ENCODE measurements at places on chromosomes 2 and 18.

DNA sequence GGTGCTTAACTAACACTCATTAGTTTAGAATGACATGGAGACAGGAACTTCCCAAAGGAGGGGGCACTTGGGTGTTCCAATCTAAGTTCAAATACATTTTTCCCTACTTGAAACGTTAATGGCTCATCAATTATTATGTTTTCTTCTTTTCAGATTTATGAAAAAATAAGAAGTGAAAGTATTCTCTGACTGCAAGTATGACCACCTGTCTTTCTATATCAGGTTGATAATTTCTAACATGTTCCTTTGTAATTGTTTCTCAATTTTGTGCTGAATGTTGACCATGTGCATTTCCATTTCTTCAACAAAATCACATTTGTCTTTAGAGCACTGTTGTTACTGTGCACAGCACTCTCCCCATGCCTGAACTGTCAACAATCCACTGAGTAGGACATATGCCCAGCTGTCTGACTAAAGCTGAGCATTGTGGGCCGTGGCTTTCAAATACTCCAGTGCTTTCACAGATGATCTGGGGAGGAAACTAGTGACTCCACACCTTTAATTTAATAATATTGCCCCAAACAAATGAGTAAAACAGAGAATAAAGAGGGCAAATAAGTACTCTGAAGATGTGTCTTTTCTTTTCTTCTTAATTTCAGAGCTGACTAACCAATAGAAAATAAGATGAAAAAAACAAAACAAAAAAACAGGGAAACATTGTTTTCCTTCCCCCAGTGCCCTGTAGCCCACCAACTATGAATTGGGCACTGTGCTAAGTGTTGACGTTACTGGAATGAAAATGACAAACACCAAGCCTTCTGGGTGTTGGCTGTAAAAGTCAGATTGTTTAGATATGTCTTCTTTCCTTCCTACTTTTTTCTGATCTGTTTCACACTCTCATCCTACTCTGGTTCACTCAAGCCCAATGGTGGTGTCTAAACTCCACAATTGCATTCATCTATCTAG lies 16.0 kb downstream of the LANCL1 start:
- no peak for DNase-seq

- DNase-seq: no peak
Measured at GRCh38 chr18:28002841-28003240, 174.1 kb downstream of the CDH2 start.

DNA sequence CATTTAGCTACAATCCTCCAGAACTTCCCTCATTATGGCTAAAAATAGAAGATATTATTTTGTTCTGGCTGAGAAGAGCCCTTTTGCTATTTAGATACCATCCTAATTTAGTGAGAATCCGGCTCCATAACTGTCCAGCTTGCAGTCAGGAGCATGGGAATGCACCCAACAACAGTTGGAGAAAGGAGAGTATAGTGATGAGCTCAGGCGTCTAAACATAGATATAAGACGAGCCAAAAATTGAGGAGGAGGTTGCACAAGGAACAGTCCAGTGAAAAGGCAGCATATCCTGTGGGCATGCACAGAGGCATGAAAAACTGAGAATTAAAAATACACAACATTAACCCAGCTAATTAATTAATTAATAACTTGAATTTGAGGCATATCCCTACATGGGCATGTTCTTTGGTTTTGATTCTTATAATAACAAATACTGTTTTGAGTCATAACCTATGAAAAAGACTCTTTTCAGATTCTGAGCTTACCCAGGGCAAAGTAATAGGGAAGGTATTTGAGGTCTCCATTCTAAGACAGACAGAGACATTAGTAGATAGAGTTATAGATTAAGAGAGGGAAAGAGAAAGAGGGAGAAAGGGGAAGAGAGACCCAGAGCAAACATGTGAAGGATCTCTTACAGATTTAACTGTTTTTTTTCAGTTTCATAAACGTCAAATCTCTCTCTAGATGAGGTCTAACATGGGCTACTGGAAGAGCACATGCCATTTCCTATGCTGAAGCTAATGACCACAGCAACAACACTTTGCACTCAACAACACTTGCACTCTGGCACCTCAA lies 311.2 kb downstream of the OSR1 start:
- DNase-seq: no peak

DNA sequence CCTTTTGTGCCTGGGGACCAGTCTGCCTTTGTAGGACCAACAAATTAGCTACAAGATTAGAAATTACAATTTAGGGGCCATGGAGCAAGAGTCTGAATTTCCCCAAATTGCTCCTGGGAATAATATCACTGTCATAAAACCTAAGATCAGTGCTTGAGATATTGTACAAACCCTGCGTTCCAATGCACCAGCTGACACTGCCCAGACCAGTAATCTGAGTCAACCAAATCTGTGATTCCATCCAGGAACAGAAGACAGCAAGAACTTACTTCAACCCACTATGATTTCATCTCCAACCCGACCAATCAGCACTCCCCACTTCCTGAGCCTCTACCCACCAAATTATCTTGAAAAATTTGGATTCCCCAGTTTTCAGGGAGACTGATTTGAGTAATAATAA lies 1305.0 kb upstream of the NRXN1 start:
- DNase-seq: no peak

DNA sequence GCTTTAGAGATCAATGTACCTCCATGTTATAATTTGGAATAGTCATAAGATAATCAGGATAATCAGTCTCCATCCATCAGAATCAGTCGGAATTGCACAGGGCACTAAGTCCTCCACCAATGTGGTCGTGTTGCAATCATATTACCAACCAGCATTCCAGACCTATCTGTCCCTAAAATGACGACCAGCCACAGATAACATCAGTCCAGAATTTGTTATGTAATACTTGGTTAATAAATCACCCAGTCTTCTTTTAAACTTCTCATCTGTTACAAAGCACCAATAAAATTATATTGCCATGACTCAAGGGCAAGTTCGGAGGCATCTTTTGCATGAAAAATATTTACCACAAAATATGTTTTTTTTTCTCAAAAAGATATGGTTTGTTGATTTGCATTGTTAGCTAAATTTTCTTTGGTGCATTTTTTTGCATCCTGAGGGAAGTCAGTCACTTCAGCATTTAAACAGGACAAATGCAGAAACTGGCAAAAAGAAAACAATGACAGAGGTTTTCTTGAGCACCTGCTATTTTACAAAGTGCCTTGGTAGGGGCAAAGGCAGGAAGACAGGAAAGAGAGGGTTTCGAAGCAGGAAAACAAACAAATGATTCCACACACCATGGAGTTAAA lies 29.3 kb downstream of the PIEZO2 start:
- DNase-seq: no peak

GRCh38 chr2:33706410-33706809 lies 107.3 kb upstream of the FAM98A start:
- DNase-seq: no peak

DNA sequence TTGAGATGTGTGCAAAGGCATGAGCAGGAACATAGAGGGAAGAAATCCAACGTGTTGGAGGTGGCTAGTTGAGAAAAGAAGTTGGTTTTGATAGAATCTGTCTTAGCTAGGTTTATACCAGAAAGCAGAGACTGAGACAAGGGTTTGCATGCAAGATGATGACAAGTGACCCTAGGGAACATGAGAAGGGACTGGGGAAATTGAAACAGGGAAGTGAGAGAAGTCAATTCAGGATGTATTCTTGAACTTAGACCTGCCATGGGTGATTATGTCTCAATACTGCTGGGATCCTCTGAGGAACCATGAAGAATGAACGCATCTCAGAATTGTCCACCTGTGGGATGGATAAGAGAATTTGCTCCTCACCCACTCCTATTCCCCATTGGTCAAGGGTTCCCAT lies 20.5 kb downstream of the IL36A start:
- DNase-seq: no peak

- no peak for DNase-seq
Measured at GRCh38 chr2:33452545-33452944, 23.9 kb upstream of the RASGRP3 start.

- DNase-seq: no peak
Measured at GRCh38 chr18:49499046-49499637, 12.1 kb upstream of the C18orf32 start.

DNA sequence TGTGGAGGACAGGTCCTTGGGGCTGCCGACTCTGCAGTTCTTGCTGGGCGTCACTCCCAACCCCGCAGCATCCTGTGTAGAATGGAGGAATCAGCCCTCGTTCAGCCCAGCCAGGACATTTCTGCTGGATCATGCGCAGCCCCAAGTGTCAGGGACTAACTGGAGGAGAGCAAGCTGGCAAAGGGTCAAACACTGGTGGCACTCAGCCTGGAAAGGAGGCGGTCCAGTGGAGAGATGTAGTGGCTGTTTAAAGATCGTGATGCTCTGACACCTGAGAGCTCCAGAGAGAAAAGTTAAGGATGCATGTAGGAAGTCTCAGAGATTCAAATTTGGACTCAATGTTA lies 63.6 kb upstream of the SH3RF3 start:
- no peak for DNase-seq

DNA sequence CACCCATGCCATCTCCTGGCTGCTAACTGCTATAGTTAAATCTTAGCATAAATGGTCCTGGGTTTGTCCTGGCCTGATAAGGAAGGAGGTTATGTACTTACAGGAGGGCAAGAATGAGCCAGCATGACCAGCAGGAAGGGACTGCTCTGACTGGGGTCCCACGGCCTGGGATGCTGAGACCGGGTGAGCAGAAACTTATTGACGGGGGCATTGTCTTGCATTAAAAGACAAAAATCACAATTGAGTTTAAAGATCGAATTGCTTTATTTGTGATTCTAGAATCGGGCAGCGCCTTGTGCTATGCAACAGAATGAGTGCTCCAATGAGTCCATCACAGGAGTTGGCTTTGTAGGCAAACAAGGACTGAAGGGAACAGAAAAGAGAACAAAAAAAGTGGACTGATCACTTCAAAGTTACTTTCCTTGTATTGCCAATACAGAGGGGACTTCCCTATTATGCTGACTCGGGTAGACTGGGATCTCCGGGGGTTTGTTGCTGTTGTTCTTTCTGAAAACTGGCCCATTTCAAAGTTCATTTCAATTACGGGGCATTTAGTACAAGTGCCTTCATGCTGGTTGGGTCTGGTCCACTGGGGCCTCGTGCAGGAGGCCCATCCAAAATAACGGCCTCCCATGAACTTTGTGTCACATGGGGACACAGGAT lies 87.1 kb upstream of the SLC66A3 start:
- DNase-seq: no peak

GRCh38 chr2:223052548-223053483 lies 826 bp downstream of the KCNE4 start:
- no peak for DNase-seq

DNA sequence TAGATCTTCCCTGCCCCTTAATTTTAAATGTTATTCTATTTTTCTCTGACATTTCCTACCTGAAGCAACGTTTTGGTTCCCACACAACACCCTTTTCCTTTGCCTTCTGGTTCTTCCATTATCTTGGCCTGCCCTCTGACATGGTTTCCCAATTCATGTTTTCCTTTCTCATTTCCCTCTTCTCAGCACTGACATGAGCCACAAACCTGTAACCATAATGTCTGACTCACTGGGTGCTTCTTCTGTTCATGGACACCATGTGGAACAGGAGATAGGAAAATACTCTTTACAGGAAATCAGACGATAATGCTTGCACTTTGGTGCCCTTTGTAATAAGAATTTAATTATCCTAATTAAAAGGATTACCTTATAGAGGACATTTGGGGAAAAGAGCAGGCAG lies 142.0 kb downstream of the ZEB2 start:
- DNase-seq: no peak

DNA sequence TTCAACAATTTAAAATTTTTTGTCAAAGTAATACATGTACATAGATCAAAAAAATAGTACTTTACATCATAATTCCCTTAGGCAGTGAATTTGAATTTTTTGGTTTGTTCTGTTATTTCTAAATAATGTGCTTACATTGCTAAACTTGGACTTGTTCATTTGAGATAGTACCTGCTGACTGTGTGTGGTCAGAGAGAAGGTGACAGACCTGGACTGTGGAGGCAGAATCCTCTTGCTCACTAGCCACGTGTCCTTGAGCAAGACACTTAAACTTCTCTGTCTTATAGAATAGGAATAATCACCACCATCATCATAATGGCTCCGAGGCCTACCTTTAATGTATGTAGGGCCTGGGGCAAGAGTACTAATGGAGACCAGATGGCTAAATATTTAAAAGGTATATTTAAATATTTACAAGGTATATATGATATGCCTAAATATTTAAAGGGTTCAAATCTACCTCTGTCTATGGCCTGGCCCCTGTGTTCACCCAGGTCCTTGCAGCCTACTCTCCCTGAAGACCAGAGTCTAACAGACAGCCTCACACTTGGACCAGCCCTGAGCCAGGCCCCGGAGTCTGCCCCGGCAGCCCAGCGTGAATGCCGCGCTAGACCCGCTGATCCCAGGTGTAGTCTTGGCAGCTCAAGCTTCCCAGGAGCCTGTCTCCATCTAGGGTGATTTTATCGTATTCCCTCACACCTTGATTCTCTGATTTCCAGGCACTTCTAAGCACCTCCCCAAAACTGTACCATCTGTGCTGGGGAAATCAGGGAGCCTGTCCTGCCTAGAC lies 33.5 kb downstream of the ZNF532 start:
- DNase-seq: no peak

DNA sequence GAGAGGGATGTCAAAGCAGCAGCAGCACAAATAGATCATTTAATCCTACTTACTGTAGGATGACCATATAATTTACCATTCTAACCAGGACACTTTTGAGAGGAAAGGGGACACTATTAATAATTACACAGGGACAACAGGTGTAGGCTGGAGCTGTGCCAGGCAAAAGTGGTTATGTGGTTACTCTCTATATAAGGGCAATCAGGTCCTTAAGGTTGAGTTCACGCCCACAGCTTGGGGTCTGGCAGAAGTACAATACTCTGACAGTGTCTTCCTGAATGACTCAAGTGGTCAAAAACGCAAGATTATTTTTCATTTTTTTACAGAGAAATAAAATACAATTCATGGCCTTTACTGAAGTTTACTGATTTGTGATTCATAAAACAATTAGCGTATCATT lies 2.8 kb downstream of the PREPL start:
- DNase-seq: no peak

Data from activated CD4-positive, alpha-beta T cell treated with anti-CD3 and anti-CD28 coated beads, Interleukin-2, Interleukin-4, amounts not matched to agents 100 ng/mL and 50 ng/mL, durations not matched to agents 16 hours and 8 hours (primary cell).